ENCODE measurements at places on chromosomes 3 and 15.

- DNase-seq: peak; percentile 77
Measured at GRCh38 chr3:123884203-123884831, at the start of gene MYLK. Gene MYLK (minus strand): TSS chr3:123884332. CDS start chr3:123793841, 90,491 bp downstream.

GRCh38 chr3:78724859-78725258, 1042.9 kb downstream of the ROBO1 start:
- DNase-seq: no peak

- no peak for DNase-seq
Measured at GRCh38 chr3:73197187-73197586, 135.7 kb downstream of the EBLN2 start.

DNA sequence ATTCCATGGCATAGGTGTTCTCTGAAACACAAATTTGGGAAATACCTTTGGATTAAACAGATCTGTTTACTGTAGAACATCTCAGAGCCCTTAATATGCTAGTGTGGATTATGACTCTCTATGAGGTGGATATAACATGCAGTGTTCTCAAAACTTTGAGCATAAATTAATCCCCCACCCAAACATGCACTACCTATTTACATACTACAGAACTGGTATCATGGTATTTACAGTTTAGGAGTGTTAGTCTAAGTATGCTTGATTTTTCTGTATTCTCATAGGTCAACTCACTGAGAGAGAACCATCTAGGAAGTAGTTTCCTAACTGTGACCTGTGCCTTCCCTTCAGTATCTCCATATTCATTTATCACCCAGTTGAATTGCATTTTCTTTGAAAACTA, 30.9 kb upstream of the ZNF609 start:
- no peak for DNase-seq

GRCh38 chr3:179046497-179047353, 24.9 kb downstream of the ZMAT3 start:
- no peak for DNase-seq

DNA sequence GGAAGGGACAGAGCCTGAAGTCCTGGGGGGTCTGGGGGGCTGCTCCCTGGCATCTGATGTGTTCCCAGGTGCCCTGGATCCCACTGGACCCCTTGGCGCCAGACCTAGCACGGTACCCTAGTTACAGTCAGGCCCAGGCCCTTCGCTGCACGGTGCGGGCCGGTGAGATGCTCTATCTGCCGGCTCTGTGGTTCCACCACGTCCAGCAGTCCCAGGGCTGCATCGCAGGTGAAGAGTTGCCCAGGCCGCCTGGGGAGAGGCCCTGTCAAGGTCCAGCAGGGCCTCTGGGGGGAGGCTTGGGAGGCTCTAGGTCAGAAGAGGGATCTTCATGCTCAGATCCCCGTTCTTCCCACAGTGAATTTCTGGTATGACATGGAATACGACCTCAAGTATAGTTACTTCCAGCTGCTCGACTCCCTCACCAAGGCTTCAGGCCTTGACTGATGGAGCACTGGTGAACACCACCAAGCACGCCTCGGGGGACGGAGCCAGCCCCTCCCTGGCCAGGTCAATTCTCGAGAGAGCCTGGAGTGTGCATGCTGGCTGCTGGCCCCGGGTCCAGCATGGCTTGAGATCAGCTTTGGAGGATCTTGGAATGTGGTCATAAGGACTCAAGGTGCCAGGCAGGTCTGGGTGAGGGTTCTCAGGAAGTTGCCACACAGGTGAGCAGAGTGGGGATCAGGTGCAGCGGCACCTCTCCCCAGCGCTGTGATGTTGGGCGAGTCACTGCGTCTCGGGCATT, 1.8 kb upstream of the PLA2G4B start:
- DNase-seq: no peak

GRCh38 chr3:172716476-172716875, 5.6 kb upstream of the NCEH1 start:
- DNase-seq: peak; percentile 79

- DNase-seq: no peak
Measured at GRCh38 chr3:42653303-42653559, 266 bp upstream of the ZBTB47 start.

DNA sequence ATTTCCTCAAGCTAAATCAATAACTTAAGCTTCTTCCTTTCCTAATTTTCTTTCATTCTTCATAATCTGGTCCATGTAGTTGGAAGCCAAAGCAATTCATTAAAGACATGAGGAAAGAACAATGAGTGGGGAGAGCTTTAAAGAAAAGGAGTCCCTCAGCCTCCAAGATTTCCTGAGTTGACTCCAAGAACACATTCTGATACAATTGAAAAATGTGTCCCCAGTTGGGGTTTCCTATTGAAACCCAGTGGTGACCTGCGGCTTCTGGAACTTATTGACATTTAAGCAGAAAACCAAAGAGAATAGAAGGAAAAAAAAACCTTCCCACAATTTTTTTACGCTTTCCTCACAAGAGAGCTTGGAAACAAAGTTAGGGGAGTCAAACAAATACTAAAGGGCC, 37.0 kb downstream of the ATP8B4 start:
- no peak for DNase-seq

- no peak for DNase-seq
Measured at GRCh38 chr15:52445954-52446353, 82.7 kb downstream of the MYO5A start.

- DNase-seq: peak; percentile 37
Measured at GRCh38 chr3:12840591-12841148, 695 bp downstream of the RPL32 start.

DNA sequence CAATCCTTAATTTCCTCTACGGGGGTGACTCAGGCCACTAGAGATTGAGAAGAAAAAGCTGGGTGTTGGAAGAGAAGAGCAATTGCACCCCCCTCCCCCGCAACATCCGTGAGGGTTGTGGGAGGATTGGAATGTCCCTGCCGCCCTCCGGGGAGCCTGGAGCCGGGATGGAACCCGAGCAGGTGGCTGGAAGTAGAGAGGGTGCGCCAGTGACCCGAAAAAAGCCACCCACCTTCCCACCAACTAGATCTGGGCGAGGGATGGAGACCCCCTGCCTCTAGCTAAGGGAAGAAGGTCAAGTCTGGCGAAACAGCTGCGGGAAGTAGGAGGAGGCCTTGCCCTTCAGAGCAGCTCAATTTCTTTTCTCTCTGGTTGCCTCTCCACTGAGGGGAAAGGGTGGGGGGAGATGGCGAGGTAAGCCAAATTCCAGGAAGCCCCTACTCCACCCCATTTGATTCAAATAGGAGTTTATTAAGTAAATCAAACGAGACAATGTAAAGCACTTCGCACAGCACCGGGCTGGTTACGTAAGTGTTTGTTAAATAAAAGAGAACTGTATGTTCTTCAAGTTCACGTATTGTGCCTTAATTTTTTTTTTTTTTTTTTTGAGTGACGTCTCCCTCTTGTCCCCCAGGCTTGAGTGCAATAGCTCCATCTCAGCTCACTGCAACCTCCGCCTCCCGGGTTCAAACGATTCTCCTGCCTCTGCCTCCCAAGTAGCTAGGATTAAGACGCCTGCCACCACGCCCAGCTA, 1.1 kb upstream of the WWTR1 start:
- DNase-seq: no peak

DNA sequence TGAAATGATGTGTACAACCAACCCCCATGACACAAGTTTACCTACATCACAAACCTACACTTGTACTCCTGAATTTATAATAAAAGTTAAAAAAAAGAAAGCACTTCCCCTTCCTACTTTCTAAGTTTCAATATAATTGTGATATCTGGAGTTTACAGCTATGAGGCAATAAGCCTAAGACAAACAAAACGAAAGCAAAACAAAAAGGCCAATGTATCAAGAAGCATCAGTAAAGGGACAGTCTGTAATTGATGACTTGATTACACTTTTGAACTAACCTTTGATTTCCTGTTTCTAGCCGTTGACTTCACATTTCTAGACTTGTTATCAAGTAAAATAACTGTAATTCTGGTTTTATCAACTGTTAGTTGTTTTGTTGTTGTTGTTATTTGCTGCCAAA, 187.5 kb upstream of the CNTN3 start:
- DNase-seq: no peak

GRCh38 chr3:185361920-185362319, 1.0 kb upstream of the MAP3K13 start:
- no peak for DNase-seq

- no peak for DNase-seq
Measured at GRCh38 chr15:100920516-100921135, 1.5 kb downstream of the LRRK1 start.

DNA sequence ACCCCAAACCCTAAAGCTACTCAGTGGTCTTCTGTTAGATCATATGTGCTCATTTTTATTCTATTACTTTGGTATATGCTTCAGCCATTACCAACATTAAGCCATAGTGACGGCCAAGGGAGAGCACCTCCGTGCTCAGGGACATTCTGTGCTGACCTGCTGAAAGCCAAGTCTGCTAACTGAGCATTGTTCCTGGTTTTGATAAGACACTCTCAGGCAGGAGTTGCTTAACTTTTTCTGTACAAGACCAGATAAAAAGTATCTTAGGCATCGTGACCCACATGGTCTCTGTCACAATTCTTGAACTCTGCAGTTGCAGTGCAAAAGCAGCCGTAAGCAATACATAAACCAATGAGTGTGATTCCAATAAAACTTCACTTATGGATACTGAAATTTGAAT, 100.6 kb downstream of the KLHL25 start:
- no peak for DNase-seq

GRCh38 chr3:169324452-169324785, 339.1 kb downstream of the MECOM start:
- no peak for DNase-seq

DNA sequence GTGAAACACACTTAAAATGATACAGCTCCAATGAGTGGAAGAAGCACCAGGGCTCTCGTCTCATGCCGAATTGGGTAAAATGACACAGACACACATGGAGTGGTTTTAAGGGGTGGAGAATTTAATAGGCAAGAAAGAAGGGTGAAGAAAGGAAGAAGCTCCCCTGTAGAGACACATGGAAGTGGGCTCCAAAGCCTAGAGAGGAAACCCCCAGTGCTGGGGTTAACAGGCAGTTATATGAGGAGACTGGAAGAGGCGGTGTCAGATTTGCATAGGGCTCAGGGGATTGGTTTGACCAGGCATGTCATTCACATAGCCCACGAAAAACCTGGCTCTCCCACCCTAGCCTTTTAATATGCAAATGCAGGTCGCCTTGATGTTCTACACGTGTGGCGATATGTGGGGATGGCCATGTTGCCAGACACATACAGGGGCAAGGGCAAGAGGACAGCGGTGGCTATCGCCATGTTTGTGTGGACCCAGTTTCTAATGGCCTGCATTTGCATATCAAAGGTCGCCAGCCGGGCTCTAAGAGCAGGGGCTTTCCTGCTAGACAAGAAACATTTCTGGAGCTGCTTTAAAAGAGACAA, 1.9 kb upstream of the DPH6 start:
- no peak for DNase-seq

DNA sequence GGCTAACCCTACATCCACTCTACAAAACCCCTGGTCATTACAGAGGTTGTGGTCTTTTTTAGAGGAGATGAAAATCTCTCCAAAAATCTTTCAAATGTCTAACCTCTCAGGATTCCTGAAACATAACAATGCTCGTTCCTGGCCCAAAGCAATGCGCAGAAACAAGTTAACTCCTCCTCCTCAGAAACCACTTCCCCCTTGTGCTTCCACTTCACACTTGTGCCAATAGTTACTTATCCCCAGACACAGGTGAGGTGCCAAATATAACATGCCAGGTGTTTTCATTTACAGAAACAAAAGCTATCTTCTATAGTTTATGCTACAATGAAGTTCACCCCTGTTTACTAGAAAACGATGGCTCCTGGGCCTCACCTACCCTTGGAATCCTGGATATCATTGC, 6.2 kb downstream of the NDUFAF1 start:
- DNase-seq: no peak

DNA sequence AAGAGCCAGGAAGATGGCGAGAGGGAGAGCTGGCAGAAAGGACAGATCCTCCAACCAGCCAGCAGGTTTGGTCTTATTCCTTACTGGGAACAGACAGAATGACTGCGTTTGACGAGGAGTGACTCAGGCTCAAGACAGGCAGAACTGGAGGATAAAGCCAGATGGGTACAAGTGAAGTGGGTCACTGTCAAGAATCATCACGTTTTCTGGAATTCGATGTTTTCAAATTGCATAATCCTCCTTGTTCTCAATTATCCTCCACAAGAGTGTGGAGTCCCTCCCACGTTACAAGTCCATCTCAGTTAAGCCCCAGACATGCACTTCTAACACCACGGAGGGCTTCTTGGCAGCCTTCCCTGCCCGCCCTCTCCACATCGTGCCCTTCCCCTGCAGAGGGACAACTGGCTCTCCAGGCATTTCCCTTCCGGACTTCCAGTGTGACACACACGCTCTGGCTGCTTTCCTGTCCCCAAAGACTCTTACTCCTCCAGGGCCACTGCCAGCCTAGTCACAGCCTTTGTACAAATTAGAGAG, 183.1 kb downstream of the CHST2 start:
- peak; percentile 15 for DNase-seq

DNA sequence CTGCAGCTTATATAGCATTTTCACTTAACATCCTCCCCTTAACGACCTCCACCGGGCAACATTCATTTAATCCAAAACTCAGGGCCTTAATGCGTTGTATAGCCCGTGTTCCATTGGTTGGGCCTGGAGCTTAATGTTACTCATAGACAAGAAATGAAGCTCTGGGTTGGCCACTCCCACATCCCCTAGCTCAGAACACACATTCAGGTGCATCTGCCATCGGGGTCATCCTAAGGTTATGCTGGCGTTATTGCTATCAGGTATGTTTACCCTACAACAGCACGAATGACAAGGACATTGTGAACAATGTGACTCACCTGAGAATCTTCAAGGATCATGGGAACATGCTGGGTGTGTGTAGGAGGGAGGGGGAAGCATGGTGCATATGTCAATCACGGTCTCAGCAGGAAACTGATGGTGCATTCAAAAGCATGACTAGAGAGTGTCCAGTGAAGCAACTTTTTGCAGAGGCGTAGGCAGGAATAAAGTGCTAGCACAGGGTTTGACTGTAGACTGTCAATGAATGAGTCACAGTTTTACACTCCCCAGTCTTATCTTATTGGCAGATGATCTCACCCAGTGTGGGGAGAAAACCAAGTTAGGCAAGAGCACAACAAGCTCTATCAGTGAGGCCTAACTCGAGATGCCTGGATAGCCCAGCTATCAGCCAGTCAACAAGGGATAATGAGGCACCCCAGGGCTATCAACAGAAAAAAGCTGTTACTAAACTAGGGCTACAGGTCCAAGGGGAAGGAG, 402.1 kb upstream of the MCTP2 start:
- peak; percentile 81 for DNase-seq

- DNase-seq: no peak
Measured at GRCh38 chr3:191020730-191021396, 158.4 kb upstream of the GMNC start.

- DNase-seq: no peak
Measured at GRCh38 chr3:168977716-168978374, 685.7 kb downstream of the MECOM start.
